ENCODE measurements at places on chromosomes 1 and 21.

DNA sequence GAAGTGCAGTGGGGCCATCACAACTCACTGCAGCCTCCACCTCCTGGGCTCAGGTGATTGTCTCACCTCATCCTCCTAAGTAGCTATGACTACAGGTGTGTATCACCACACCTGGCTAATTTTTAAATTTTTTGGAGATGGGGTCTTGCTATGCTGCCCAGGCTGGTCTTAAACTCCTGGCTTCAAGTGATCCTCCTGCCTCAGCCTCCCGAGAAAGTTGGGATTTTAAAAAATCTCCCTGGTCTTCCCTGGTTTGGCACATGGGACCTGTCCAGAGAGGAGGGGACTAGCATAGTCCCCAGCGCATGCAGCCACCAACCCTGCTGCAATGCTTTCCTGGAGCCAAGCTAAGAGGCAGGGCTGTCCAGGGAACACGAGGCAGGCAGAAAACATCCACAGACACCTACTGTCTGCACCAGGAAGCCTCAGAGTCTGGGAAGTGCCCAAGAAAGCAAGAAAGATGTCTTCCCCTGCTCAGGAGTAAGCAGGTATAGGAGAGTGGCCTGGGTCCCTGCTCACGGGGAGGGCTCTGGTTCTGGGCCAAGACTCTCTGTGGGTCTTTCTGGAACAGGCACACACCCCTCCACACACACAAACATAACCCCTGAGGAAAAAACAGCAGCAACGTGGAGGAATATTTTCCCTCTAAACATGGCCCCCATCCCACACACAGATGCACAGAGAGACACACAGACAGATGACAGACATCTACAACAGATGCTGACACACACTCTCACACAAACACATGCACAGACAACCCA is 30.8 kb downstream of the ECE1 start:
- no peak for DNase-seq

GRCh38 chr1:33137800-33138199 is 44.0 kb downstream of the TRIM62 start:
- DNase-seq, result peak; percentile 25

- DNase-seq, result no peak
Observed at GRCh38 chr1:112904831-112905261, 51.1 kb downstream of the SLC16A1 start.

DNA sequence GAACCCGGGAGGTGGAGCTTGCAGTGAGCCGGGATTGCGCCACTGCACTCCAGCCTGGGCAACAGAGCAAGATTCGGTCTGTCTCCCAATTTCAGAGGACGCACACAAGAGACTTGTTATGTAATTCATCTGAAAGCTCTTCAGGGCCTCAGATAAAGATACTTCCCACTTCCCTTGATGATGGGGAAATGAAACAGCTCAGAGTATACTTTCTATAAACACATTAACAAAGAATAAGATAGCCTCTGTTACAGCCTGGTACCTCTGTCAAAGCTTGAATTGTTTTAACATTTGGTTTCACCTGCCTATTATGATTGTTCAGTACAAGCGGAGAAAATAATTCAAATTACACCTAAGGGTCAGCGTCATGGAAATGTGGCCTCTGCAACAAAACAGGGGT is 622.9 kb upstream of the ADGRL4 start:
- no peak for DNase-seq

DNA sequence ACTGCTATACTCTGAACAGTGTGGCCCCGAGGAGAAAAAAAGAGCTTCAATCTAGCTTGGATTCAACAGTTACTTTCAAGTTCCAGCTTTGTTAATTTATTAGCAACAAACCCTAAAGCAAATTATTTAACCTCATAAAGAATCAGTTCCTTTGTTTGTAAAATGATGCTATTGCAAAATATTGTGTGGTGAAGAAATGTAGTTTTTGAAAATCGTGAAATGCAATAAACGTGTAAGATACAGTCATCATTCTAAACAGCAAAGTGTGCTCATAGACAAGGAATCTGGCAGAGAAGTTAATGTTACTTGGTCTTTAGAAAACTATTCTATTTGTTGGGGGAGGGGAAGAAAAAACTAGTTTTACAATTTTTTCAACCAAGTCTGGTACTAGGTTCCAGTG is 297.6 kb upstream of the ADGRL4 start:
- DNase-seq, result no peak

GRCh38 chr1:54606096-54606989 is 17.0 kb downstream of the FAM151A start:
- DNase-seq, result no peak

Measured in CD4-positive, alpha-beta T cell treated with Interleukin-1 beta for 1 hour (primary cell).